Spinal cord (tissue), 10 donors: ENCODE measurements at places on chromosomes 4 and X.

GRCh38 chrX:20517565-20517964 lies 250.9 kb upstream of the RPS6KA3 start:
- no peak for DNase-seq

DNA sequence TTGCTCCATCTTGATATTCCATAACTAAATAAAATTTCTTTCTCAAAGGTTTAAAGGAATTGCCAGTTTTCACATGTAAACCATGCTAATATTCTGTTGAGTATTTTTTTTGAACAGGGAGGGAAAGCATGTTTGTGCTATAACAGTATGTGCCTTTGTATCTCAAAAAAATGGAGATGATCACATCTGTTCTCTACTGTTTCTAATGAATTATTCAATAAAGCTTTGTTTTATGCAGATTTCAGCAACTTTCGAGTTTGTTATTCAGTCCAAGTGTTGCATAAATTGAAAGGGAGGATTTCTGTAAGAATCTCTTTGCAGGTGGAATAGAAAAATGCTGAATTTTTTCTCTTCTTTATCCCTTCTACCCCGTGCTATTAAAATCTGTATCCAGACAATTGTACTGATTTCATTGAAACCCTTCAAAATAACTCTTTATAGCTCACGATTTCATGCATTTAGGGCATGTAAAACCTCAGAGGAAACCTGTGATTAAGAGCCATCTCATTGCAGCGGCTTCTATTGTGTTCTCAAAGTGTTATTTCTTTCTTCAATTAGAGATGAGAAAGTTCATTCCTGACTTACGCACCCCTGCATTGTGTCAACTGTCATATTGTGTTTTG lies 42.1 kb downstream of the NEIL3 start:
- DNase-seq, result no peak

- no peak for DNase-seq
These were observed 1.0 kb downstream of the NOA1 start for GRCh38 chr4:56976283-56976836.

- no peak for DNase-seq
These were observed 265.5 kb downstream of the ARHGAP24 start for GRCh38 chr4:85740431-85740861.

DNA sequence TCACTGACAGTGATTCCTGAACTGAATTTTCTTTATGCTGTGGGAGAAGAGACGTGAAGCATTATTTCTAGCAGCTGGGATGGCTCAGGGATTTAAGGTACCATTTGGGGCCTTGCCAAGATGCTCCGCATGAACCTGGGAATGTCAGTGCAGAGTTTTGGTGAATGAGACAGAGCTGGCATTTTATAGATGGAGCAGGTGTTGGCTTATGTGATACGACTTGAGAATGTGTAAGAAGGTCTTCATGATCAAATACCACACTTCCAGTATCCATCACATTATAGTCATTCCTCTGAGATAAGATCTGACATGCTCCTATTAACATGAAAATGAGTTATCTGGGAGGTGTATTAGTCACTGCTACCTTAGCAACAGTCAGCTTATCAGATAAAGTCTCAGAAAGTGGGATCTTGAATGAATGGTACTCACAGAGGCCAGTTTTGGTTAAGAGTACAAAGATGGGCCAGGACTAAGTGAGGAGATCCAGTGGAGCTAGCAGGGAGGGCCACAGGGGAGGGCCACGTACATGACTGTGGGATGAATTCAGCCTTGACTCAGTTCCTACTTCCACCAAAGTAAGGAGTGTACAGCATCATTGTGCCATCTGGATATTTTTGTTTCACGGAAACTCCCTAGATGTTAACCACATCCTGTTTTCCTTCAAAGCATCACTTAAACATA lies 116.7 kb downstream of the SPCS3 start:
- no peak for DNase-seq

- DNase-seq, result no peak
These were observed 101.1 kb downstream of the TMA16 start for GRCh38 chr4:163595580-163595979.

GRCh38 chr4:54844911-54845310 lies 187.2 kb downstream of the KIT start:
- no peak for DNase-seq
